ENCODE measurements at places on chromosomes 4 and X. TPM values are rescaled to one million over a fixed set of nuclear protein-coding genes. Genes with fewer than 3 reads are reported as not detected.

Gene FAM47A
- not detected for total RNA-seq

- no peaks in the 10 kb centered on the region for H3K27me3 ChIP-seq
- peaks cover 19% of the 10 kb centered on the region for H3K36me3 ChIP-seq
- no peaks in the 10 kb centered on the region for H3K4me1 ChIP-seq
- no peak overlapping the region for H3K4me3 ChIP-seq
- H3K27ac ChIP-seq = no peak overlapping the region
Observed at GRCh38 chrX:20237864-20238263, 28.8 kb downstream of the RPS6KA3 start.

Gene GPC3
- total RNA-seq = 18.6 TPM

GRCh38 chrX:30887721-30888120 lies 1.3 kb downstream of the TAB3 start:
- H3K4me1 ChIP-seq = peaks cover 9% of the 10 kb centered on the region
- no peaks in the 10 kb centered on the region for H3K36me3 ChIP-seq
- H3K27me3 ChIP-seq = peaks cover 7% of the 10 kb centered on the region
- peak overlapping the region; percentile 82 for H3K4me3 ChIP-seq
- H3K27ac ChIP-seq = no peak overlapping the region

GRCh38 chrX:133649651-133650050 lies 234.4 kb upstream of the GPC4 start:
- no peak for DNase-seq
- no peak overlapping the region for H3K4me3 ChIP-seq
- no peaks in the 10 kb centered on the region for H3K36me3 ChIP-seq
- no peaks in the 10 kb centered on the region for H3K27me3 ChIP-seq
- H3K4me1 ChIP-seq = peaks cover 11% of the 10 kb centered on the region

Data from osteocyte (in vitro differentiated cells).